ENCODE measurements at places on chromosomes 7 and 10.

GRCh38 chr7:44965937-44966730, 12.7 kb downstream of the MYO1G start:
- DNase-seq = no peak

- DNase-seq = no peak
Measured at GRCh38 chr7:68699090-68699711, 899.1 kb upstream of the AUTS2 start.

- DNase-seq = no peak
Measured at GRCh38 chr7:151784853-151785680, 91.8 kb downstream of the PRKAG2 start.

- DNase-seq = no peak
Measured at GRCh38 chr10:124420254-124420653, 1.5 kb upstream of the OAT start.

GRCh38 chr10:25175527-25176420, 973 bp downstream of the GPR158 start:
- peak; percentile 58 for DNase-seq

- no peak for DNase-seq
Measured at GRCh38 chr10:75568450-75569130, 137.2 kb downstream of the LRMDA start.

GRCh38 chr10:105146436-105146835, 505.3 kb downstream of the SORCS3 start:
- no peak for DNase-seq

- DNase-seq = no peak
Measured at GRCh38 chr10:112313234-112313633, 30.0 kb downstream of the TECTB start.

GRCh38 chr10:76086761-76087639, 655.6 kb downstream of the LRMDA start:
- DNase-seq = no peak

DNA sequence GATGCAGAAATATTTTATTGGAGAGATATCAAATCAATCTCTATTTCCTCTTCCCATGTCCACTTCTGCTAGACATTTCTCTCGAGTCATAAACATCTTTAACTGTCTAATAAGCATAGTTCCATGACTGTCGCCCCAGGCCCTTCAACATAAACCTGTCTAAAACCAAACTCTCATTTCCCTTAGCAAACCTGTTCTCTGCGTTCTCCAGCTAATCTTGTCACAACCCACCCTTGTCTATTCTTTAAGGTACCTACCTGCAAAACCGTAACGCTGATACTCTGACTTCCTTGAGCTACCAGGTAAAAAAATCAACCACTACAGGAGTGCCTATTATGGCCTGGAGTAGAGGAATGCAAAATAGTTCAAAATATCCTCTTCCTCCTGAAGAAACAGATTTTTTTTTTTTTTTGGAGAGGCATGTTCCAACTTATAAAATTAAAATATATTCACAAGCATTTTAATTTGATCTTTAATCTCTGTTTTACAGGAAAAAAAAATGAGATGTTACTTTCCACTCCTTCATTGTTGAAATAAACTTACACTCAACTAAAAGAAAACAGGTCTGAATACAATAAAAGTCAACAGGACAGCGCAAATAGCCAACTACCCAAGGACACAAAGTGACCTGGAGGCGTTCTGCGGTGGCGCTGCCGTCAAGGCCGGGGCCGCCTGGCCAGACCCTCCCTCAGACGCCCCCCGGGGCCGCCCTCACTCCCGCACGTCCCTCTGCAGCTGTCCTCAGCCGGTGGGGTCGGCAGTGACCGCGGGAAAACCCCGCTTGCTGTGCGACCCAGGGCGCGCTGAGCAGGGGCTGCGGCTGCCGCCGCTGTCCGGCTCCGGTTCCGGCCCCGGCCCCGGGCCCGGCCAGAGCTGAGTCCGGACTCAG, 765 bp downstream of the SLC25A40 start:
- DNase-seq = peak; percentile 58

DNA sequence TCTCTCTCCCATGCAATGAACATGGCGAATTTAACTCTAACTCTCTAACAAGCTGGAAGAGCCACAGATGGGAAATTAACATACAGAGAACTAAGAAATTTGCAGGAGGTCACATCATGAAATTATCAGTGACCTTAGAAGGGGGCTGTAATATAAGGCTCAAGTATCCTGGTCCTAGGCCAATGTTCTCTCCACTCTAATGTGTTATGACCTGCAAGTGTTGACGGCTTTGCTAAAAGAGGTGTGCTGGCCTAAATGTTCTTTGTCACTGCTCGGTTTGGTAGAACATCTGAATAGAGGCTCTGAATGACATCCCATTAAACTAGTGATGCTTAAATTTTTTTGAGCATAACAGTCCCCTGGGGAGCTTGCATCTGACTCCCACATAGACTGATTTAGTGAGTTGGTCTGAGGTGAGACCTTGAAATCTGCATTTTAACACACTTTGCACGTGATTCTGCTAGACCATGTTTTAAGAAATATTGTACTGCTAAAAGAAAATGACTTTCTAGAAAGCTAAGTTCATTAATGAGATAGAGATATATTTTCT, 129.3 kb downstream of the GFRA1 start:
- no peak for DNase-seq

- peak; percentile 85 for DNase-seq
Measured at GRCh38 chr10:118590334-118590733, 5.1 kb downstream of the PRLHR start.

DNA sequence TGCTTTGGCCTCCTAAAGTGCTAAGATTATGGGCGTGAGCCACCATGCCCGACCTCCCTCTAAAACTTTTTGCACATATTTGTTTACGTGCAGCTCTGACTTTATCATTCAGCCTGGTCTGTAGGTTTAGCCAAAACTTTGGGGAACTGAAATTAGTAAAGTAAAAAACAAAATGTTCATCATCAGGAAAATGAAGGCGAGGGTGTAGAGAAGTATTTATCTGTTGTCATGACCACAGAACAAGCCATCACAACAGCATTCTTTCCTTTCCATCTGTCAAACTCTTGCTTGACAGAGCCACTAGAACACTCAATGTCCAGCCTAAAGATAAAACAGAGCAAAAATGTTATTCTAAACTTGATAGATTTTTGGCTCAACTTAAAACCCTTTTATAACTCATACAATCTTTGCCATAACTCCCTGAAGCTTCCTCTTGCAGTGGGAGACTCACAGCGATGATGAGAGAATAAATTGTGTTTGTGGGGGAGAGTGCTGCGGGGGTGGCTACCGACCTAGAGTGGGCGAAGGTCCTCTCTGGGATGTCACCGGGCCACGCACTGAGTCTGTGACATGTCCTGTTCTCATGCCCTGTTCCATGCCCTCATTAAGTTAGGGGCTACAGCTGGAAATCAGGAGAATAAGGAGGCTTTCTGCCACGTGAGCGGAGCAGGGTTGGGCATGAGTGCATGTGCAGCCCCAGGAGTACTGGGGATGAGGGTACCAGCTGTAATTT, 58.6 kb upstream of the MKRN1 start:
- no peak for DNase-seq

GRCh38 chr10:59138052-59138451, 38.4 kb upstream of the PHYHIPL start:
- DNase-seq = no peak

DNA sequence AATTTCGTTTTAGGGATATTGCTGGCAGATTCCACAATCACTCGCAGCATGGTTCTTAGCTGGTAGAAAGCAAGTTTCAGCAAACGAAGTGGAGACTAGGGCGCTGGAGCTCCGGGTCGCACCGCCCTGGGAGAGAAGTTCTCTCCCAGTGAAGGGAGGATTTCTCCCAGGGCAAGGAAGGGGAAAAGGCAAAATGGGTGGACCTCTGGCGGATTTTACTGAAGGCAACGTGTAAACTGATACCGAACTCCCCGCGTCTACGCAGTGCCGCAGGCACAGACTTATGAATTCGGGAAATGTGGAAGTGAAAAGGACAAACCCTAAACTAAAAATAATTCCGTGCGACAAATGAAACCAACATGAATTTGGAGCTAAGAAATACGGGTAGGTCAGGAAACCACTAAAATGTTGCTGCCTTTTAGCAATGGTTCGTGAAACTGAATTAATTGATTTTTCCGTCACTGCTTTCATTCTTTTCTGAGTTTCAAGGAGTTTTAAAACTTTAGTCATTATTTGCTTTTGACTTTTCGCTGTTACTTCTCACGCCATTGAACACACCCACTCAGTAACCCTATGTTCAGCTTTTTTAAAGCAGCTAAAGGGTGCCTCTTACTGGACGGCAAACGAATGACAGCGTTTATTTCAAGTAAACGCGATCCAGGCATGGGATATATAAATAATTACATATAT, at the start of gene MYOF:
MYOF (minus strand) TSS at position 190 of the 690 bp plus-strand sequence; CDS start at position 50, 140 bp downstream.
- peak; percentile 73 for DNase-seq

DNA sequence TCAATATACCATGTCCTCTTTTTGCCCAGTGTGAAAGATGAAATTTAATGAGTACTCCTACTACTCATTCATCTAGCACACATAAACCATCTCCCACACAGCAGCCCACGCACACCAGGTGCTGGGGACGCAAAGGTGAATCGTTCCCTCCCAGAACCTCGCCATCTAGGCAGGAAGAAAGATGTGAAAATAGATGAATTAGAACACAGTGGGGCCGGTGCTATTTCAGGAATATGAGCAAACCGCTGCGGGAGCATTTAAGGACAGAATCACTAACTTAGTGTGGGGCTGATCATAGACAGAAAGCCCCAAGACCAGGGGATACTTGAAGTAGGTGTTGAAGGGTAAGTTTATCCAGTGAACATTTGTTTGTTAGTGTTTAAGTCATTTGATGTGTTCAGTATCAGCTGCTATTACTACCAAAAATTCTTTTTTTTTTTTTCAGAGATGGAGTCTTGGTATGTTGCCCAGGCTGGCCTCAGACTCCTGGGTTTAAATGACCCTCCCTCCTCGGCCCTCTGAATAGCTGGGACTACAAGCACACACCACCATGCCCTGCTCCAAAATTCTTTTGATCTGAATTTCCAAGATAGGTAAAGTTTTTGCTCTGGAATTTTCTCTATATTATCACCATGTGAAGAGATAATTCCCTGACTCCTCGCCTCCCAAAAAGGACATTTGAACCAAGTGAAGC, 48.8 kb downstream of the CPXM2 start:
- no peak for DNase-seq

- peak; percentile 26 for DNase-seq
Measured at GRCh38 chr10:105023211-105024111, 382.4 kb downstream of the SORCS3 start.

Data from brain (organoid and tissue), 16 donors.